Muscle of arm (tissue), 14 donors: ENCODE measurements at places on chromosomes 7 and 10.
A peak's percentile ranks its signal among the peaks of the same experiment; 100 is the strongest.

DNA sequence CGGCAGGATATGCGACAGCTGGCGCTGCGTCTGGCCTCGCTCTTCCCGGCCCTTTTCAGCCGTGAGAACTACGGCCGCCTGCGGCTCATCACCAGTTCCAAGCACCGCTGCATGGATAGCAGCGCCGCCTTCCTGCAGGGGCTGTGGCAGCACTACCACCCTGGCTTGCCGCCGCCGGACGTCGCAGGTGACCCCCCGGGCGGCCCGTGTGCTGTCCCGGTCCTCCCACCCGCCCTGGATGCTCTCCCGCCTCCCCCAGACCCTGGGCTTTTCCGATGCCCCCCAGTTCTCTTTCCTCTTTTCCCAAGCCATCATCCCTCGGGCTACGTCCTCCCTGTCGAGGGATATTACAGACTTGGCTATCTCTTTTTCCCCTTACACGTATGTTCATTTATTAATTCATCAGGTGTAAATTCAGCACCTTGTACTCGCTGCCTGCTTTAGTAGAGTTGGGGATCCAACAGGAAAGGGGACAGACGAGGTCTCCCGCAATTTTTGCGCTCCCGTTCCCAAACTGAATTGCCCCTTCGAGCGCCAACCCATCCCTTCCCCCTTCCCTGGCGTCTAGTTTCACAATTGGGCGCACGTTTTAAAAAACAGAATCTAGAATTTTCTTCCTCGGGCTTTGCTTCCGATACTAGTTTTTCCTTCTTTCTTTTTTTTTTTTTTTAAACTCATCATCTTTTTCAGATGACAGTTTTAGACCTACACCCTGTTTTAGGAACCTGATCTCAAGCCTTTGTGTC lies 846 bp downstream of the MINPP1 start:
- DNase-seq: peak; percentile 31

GRCh38 chr7:25456467-25457171 lies 228.3 kb upstream of the NPVF start:
- DNase-seq: no peak

GRCh38 chr7:123367484-123368122 lies 166.8 kb downstream of the IQUB start:
- peak; percentile 12 for DNase-seq

- DNase-seq: no peak
Measured at GRCh38 chr7:141409801-141410329, 141.3 kb upstream of the AGK start.

- DNase-seq: peak; percentile 33
Measured at GRCh38 chr10:100653957-100654781, 91.2 kb upstream of the PAX2 start.

DNA sequence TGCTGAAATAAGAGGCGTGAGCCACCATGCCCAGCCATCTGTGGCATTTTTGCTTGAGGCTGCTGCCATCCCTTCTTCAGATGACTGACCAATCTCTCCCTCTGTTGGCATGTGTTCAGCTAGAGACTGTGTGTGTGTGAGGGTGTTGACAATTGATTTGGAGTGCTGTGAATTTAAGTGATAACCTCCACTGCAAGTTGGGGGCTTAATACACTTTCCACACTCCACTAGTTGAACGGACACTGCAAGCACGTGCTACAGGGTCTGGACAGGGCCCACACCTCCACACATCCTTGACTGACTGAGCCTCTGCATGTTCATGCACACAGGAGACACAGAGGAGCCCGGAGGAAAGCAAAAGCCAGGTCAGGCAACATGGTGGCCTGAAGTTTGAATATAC lies 51.3 kb downstream of the BRAF start:
- no peak for DNase-seq

GRCh38 chr7:41006306-41006995 lies 696.4 kb downstream of the INHBA start:
- peak; percentile 49 for DNase-seq

DNA sequence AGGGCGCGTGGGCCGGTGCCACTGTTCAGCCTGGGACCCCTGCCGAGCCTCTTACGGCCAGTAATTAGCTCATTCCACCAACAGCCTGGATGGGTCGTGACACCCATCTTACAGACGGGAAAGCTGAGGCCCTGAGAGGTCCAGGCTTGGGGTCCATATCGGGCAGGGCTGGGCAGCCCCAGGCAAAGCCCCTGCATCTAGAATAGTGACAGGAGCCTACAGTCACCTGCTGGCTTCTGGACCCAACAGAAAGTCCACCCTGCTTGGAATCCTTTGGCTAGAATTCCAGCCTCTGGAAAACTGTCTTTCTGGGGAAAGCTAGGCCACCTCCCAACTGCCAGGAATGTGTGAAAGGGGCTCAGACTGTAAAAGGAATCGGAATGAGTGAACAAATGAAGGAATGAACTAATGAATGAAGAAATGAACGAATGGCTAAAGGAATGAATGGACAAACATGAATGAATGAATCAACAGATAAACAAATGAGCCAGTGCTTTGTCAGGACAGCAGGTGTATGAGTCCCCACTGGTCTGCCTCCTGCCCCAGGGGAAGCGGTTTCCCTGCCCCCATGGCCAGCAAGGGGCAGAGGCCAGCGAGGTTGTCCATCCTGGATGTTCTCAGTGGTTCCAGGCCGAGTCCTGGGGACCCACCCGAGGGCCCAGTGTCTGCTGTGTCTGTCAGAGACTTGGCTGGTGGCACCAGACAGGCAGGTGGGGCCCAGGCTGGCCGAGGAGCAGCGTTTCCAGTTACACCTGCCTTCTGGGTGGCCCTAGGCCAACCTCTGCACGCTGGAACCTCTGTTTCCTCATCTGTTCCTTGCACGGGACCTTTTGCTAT lies 24.1 kb upstream of the PDGFA start:
- DNase-seq: no peak

- DNase-seq: no peak
Measured at GRCh38 chr10:60044242-60044641, 137.9 kb upstream of the CCDC6 start.

- no peak for DNase-seq
Measured at GRCh38 chr7:18013936-18014335, 13.7 kb downstream of the PRPS1L1 start.

- DNase-seq: no peak
Measured at GRCh38 chr7:106313456-106313901, 28.7 kb upstream of the NAMPT start.

- peak; percentile 55 for DNase-seq
Measured at GRCh38 chr10:72309290-72310240, 35.8 kb downstream of the DDIT4 start.

DNA sequence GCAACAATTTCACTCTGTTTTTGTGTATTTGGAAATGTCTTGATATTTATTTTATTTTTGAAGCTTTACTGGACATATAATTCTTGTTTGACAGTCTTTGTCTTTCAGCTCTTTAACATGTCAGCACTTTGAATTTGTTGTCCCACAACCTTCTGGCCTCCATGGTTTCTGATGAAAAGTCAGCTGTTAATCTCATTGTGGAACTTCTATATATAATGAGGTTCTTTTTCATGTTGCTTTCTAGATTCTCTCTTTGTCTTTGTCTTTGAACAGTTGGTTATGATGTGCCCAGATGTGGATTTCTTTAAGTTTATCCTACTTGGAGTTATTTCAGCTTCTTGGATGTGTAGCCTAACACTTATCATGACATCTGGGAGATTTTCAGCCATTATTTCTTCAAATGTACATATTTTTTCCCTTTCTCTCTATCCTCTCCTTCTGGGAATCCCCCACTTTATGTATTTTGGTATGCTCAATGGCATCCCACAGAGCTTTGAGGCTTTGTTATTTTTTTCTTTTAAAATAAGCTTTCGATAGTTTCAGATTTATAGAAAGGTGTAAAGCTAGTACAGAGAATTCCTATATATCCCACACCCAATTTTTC lies 9.5 kb upstream of the LMTK2 start:
- DNase-seq: no peak

DNA sequence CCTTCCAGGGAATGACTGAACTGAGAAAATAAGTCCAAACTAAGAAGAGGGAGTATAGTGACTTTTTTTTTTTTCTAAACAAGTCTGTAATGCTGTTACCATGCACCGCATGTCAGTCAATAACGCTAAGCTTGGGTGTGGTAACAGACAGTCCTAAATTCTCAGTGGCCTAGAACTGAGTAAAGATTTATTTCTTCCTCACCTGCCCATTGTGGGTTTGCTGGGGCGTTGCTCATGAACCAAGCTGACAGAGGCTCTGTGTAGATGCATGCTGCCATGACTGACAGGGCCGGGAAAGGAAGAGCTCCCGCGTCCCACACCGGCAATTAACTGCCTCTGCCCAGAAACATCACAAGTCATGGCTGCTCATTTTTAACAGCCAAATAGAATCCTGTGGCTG lies 25.5 kb upstream of the PRKG1 start:
- no peak for DNase-seq

GRCh38 chr7:104640506-104640905 lies 312.1 kb downstream of the LHFPL3 start:
- DNase-seq: no peak

GRCh38 chr10:69051303-69051702 lies 36.6 kb upstream of the SRGN start:
- no peak for DNase-seq

DNA sequence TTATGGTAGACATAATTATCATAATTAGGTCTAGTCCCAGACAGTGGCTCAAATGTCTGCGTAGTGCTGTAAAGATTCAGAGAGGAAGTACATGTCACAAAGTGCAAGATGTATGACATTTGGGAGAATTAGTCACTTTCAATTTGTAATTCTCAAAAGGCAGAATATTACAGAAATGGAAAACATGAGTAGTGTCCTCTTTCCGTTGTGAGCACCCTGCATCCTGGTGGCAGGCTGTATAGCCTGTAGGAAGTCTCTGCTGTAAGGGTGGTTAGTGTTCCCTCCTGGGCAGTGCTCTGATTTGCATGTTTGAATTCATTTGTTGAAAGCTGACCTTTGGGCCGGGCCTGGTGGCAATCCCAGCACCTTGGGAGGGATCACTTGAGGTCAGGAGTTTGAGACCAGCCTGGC lies 17.0 kb downstream of the CDK14 start:
- DNase-seq: no peak

GRCh38 chr10:77029777-77030717 lies 607.6 kb downstream of the KCNMA1 start:
- DNase-seq: no peak

GRCh38 chr10:72248468-72249151 lies 25.1 kb upstream of the DDIT4 start:
- peak; percentile 91 for DNase-seq

- no peak for DNase-seq
Measured at GRCh38 chr10:11403116-11403515, 208.3 kb downstream of the USP6NL start.

DNA sequence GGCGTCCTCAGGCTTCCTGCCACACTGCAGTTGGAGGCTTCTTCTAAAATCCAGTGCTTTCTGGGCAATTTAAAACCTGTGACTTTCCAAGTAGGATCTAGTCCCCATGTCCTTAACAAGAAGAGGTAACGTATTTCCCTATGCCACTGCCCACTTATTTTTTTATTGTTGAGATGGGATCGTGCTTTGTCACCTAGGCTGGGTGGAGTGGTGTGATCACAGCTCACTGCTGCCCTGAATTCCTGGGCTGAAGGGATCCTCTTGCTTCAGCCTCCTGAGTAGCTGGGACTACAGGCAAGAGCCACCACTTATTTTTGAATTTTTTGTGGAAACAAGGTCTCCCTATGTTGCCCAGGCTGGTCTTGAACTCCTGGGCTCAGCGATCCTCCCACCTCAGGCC lies 63.4 kb downstream of the DAGLB start:
- DNase-seq: no peak

DNA sequence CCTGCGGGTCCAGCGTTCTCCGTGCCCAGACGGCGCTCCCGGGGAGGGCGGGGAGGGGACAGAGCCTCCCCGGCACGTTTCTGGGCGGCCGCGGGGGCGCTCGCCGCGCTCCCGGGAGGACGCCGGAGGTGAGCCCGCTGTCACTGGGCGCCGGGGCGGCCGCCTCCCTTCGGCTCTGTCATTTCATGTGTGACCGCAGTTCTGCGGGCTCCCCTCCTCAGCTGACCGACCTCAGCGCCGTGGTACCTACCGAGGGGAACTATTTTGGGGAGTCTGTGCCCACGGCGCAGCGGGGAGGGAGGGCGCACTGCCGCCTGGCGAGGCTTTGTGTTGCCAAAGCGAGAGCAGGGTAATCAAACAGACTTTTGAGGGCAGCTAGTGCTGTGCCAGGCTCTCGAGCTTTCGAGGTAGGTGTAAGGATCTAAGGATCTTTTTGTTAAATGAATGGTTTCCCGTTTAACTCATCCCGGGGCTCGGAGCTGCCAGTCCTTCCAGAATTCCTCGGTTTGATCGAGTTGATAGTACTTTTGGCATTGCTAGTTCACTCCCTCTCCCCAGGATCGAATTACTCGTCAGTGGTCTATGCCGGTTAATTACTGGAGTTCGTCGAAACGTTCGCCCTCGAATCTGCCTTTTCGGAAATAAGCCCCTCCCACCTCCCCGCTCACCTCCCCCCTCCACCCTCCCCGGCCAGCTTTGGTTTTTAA lies 1.9 kb downstream of the ARID5B start:
- peak; percentile 80 for DNase-seq

GRCh38 chr7:47366211-47366610 lies 215.7 kb downstream of the TNS3 start:
- no peak for DNase-seq

GRCh38 chr10:97117372-97117771 lies 68.4 kb downstream of the SLIT1 start:
- no peak for DNase-seq

DNA sequence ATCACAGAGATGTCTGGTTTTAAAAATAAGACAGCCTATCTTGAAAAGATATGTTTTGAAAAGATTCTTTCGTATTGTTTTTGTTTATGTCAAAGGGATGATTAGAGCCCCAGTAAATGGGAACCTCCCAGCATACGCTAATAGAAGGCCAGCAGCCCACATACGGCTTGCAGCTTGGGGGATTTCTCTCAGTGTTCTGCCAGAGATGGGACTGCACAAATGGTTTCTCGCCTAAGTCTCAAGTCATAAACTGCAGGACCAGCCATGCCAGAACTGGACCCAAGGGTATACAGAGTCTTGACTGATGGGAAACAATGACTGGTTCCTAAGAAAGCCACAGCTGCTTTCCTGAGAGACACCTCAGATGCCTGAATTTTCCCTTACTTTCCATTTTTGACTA lies 306.9 kb upstream of the DGKB start:
- peak; percentile 50 for DNase-seq

DNA sequence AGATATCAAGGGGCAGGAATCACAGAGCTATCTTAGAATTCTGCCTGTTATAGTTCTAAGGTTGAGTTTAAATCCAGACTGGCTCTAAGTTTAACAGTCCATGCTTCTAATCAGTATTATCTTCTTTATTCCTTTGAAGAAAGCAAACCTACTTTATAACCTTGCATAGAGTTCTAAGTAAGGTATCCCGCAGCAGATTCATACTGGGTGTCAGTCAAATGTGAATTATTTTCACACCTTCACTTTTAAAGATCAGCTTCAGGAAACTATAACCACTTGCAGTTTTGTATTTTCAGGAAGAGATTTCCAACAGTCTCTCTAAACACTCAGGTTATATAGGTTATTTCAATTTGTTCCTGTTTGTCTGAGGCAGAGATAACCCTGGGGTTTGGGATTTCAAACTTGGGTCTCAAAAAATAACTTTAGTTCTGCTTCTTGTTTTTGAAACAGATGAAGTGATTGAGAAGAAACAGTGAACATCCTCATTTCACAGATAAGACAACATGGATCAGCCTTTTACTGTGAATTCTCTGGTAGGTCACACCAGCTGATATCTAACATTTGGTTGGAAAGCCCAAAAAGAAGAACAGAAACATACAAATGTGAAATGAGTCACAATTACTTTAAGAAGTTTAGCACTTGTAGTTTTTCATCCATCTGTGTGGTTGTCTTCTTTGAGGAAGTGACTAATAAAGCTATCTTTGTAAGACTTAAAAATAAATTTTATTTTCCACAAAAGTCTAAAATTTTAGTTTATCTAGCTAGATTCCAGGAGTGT lies 21.4 kb downstream of the STAMBPL1 start:
- DNase-seq: no peak
